ENCODE measurements at places on chromosomes 11 and 22.
A peak's percentile ranks its signal among the peaks of the same experiment; 100 is the strongest.

- no peak for DNase-seq
Measured at GRCh38 chr11:101326141-101326540, 196.5 kb upstream of the PGR start.

DNA sequence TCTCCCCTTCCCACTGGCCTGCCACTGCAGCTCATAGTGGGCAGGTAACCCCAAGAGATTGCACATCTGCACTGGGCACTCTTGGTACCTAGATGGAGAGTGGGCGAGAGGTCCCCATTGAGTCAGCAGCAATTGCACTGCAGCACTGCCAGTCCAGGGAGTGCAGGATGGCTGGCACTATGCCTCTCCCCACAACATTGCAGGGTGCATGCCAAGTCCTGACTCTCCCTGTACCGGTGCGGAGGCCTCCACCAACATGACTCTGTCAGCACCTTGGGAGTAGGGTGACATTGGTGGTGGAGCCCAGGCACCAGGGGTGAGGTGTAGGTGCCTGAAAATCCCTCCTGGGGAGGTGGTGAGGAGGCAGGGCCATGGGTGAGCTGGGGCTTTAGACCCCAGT lies 82.2 kb downstream of the TRAF6 start:
- no peak for DNase-seq

- DNase-seq: peak; percentile 82
Measured at GRCh38 chr22:22195265-22196017, 49.1 kb upstream of the VPREB1 start.

- DNase-seq: no peak
Measured at GRCh38 chr11:47916361-47916841, 64.0 kb upstream of the PTPRJ start.

- no peak for DNase-seq
Measured at GRCh38 chr22:50583294-50583861, 729 bp upstream of the CHKB start.

All from activated T-cell treated with anti-CD3 and anti-CD28 coated beads, Interleukin-2, amount 50 U/mL, for 24 hours (primary cell).